Temporal lobe (tissue), 4 donors: ENCODE measurements at places on chromosomes 3 and 15. TPM values are rescaled to one million over a fixed set of nuclear protein-coding genes. Genes with fewer than 3 reads are reported as not detected.

Gene FMN1
- 1.5 TPM for total RNA-seq

Gene SV2B
- total RNA-seq, result 37.1 TPM

Gene GOLGA6C
- total RNA-seq, result not detected

Gene GOLGA6L7
- not detected for total RNA-seq

Gene HGD
- total RNA-seq, result 0.98 TPM

Gene CCNB2
- total RNA-seq, result 2.7 TPM

Gene EPHB3
- 3.7 TPM for total RNA-seq

Gene CD86
- 1.2 TPM for total RNA-seq

Gene DUOX1
- not detected for total RNA-seq

Gene OCA2
- 2.7 TPM for total RNA-seq

Gene ZMYND10
- total RNA-seq, result 5.9 TPM

Gene RASSF1
- total RNA-seq, result 10.1 TPM

Gene FAM81A
- total RNA-seq, result 51.1 TPM

Gene CD96
- 0.25 TPM for total RNA-seq

Gene CAMP
- total RNA-seq, result not detected

Gene DCBLD2
- total RNA-seq, result 17.5 TPM

Gene TGM5
- not detected for total RNA-seq

Gene AQP9
- total RNA-seq, result 0.25 TPM

Gene ARHGEF26
- total RNA-seq, result 7.9 TPM

Gene CCR2
- 0.25 TPM for total RNA-seq

Gene LYZL4
- not detected for total RNA-seq

Gene C15orf62
- total RNA-seq, result not detected

Gene ST6GAL1
- total RNA-seq, result 48.4 TPM

Gene KBTBD12
- 2.0 TPM for total RNA-seq

Gene TM6SF1
- total RNA-seq, result 27.3 TPM

Gene IGF2BP2
- 15.2 TPM for total RNA-seq

Gene PLA2G4E
- total RNA-seq, result not detected

Gene TIMP4
- 3.4 TPM for total RNA-seq

Gene CLDN16
- total RNA-seq, result 0.25 TPM

Gene SLC7A14
- 5.2 TPM for total RNA-seq

Gene USP50
- total RNA-seq, result 0.25 TPM

Gene CCR5
- total RNA-seq, result not detected

Gene CHRNA3
- under 0.01 TPM for total RNA-seq

Gene NMB
- total RNA-seq, result 3.9 TPM

Gene MYL3
- total RNA-seq, result 0.49 TPM

Gene SCN5A
- 1.5 TPM for total RNA-seq

Gene KNG1
- not detected for total RNA-seq

Gene NSUN3
- total RNA-seq, result 27.8 TPM

Gene DNAH12
- 0.74 TPM for total RNA-seq

Gene ACAA1
- 22.1 TPM for total RNA-seq

Gene BCHE
- total RNA-seq, result 14.0 TPM

Gene DNAH1
- 1.7 TPM for total RNA-seq

Gene TNFSF10
- 2.7 TPM for total RNA-seq

Gene ISG20
- total RNA-seq, result not detected

Gene GHSR
- total RNA-seq, result not detected

Gene ZBED2
- not detected for total RNA-seq

Gene CMSS1
- 12.3 TPM for total RNA-seq

Gene AADACL2
- not detected for total RNA-seq

Gene CFAP92
- 1.2 TPM for total RNA-seq

Gene CGGBP1
- total RNA-seq, result 101 TPM

Gene TKT
- 95.1 TPM for total RNA-seq
